Gastrocnemius medialis (tissue), 4 donors: ENCODE measurements at places on chromosomes 6 and 20.

GRCh38 chr6:130200020-130200419 is 22.7 kb downstream of the SAMD3 start:
- H3K4me1 ChIP-seq, result no peaks in the 10 kb centered on the region
- H3K36me3 ChIP-seq, result no peaks in the 10 kb centered on the region
- no peak for DNase-seq

DNA sequence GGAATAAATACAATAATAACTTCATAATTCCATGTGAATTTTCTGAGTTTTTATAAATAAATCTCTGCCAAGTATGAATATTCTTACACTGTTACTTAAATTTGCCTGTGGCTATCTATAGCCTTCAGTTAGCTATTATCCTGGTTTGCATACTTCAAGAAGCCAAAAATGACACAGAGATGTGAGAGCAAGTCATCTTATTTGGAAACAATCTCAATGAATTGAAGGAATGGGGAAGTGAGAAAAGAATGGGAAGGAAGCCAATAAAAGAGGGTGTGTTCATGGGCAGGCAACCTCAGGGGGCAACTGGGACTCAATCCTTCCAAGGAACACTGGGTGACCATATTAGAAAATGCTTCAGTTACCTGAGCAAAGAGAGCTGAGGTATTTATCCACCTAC is 9.9 kb downstream of the HAO1 start:
- H3K36me3 ChIP-seq, result no peaks in the 10 kb centered on the region
- no peaks in the 10 kb centered on the region for H3K27me3 ChIP-seq
- no peaks in the 10 kb centered on the region for H3K4me1 ChIP-seq
- H3K4me3 ChIP-seq, result no peak overlapping the region

GRCh38 chr6:109626311-109626710 is 64.7 kb downstream of the AK9 start:
- DNase-seq, result no peak
- no peaks in the 10 kb centered on the region for H3K27me3 ChIP-seq
- H3K27ac ChIP-seq, result no peak overlapping the region
- no peaks in the 10 kb centered on the region for H3K4me1 ChIP-seq

GRCh38 chr20:53960579-53961272 is 109.7 kb downstream of the BCAS1 start:
- no peaks in the 10 kb centered on the region for H3K36me3 ChIP-seq
- no peak overlapping the region for H3K27ac ChIP-seq
- DNase-seq, result no peak
- no peaks in the 10 kb centered on the region for H3K4me1 ChIP-seq

GRCh38 chr6:136477548-136477947 is 72.7 kb downstream of the MAP7 start:
- no peaks in the 10 kb centered on the region for H3K36me3 ChIP-seq
- H3K27me3 ChIP-seq, result no peaks in the 10 kb centered on the region

- H3K27me3 ChIP-seq, result no peaks in the 10 kb centered on the region
- H3K4me3 ChIP-seq, result no peak overlapping the region
- no peak overlapping the region for H3K27ac ChIP-seq
- no peaks in the 10 kb centered on the region for H3K36me3 ChIP-seq
- H3K4me1 ChIP-seq, result no peaks in the 10 kb centered on the region
- DNase-seq, result no peak
Measured at GRCh38 chr6:163860287-163861081, 446.0 kb downstream of the QKI start.
